Activated CD8-positive, alpha-beta memory T cell treated with anti-CD3 and anti-CD28 coated beads for 36 hours (primary cell): ENCODE measurements at places on chromosomes 3 and 15. TPM values are rescaled to one million over a fixed set of nuclear protein-coding genes. Genes with fewer than 3 reads are reported as not detected.

Gene SUSD5
- total RNA-seq = not detected

Gene SLC30A4
- 2.2 TPM for total RNA-seq

Gene DUOX1
- total RNA-seq = 0.19 TPM

Gene APPL1
- total RNA-seq = 43.7 TPM

Gene A4GNT
- not detected for total RNA-seq

Gene HRG
- total RNA-seq = not detected

Gene IL20RB
- 0.63 TPM for total RNA-seq

Gene ERICH6
- total RNA-seq = not detected

Gene DVL3
- total RNA-seq = 37.9 TPM

Gene GRM7
- total RNA-seq = not detected

Gene UBXN7
- 51.1 TPM for total RNA-seq

Gene GOLGA6B
- total RNA-seq = not detected

Gene SEMA5B
- not detected for total RNA-seq

Gene C15orf62
- 0.44 TPM for total RNA-seq

Gene DLL4
- total RNA-seq = not detected

Gene MYO5C
- total RNA-seq = 0.23 TPM

Gene FEZF2
- total RNA-seq = not detected

Gene P2RY13
- total RNA-seq = not detected

Gene VWA5B2
- not detected for total RNA-seq

Gene RPL14
- 2,745 TPM for total RNA-seq

Gene CACNA2D2
- 0.67 TPM for total RNA-seq

Gene C3orf70
- total RNA-seq = 0.06 TPM

Gene INKA1
- 2.1 TPM for total RNA-seq

Gene CPLX3
- total RNA-seq = not detected

Gene SPINK8
- total RNA-seq = not detected

Gene LIPC
- 1.0 TPM for total RNA-seq

Gene FANCD2OS
- not detected for total RNA-seq

Gene COLQ
- total RNA-seq = 0.63 TPM

Gene LRRIQ4
- 0.17 TPM for total RNA-seq

Gene IL5RA
- total RNA-seq = 0.38 TPM

Gene OR5AC2
- not detected for total RNA-seq

Gene TM2D3
- total RNA-seq = 61.4 TPM

Gene FOXB1
- 0.44 TPM for total RNA-seq

Gene EFHB
- total RNA-seq = 0.89 TPM

Gene TMEM207
- total RNA-seq = not detected

Gene SAMD7
- total RNA-seq = not detected

Gene ASTE1
- 9.0 TPM for total RNA-seq

Gene CRTC3
- 24.0 TPM for total RNA-seq

Gene TM4SF1
- not detected for total RNA-seq

Gene KLHL40
- not detected for total RNA-seq

Gene ZBED2
- 671 TPM for total RNA-seq

Gene ALPK3
- 0.06 TPM for total RNA-seq

Gene TPRG1
- 16.4 TPM for total RNA-seq

Gene CISH
- 219 TPM for total RNA-seq

Gene ZNF80
- total RNA-seq = 2.1 TPM

Gene SPPL2A
- 101 TPM for total RNA-seq

Gene ITGA11
- 0.19 TPM for total RNA-seq

Gene PPM1L
- 3.3 TPM for total RNA-seq

Gene ADAMTSL3
- not detected for total RNA-seq
